Activated T-cell treated with anti-CD3 and anti-CD28 coated beads for 1 hour (primary cell): ENCODE measurements at places on chromosomes 3 and 15.

DNA sequence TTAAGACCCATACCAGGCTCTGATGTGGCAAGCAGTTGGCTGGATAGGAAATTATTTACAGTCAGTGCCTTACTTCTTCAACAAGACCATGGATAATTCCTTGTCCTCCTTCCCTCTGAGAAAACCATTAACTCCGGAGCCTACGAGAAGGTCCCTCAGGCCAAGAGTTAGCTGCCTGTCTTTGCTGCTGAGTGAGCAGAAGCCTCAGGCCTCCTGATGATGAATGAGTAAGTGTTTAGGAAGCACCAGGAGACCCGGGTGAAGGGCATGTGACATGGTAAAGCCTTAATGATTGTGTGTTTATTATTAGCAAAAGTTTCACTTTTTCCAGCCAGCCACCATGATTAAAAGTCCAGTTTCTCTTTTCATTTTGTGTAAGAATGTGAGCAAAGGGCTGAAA lies 174.9 kb upstream of the TOPAZ1 start:
- DNase-seq, result no peak

GRCh38 chr3:33377931-33378330 lies 62.3 kb downstream of the UBP1 start:
- DNase-seq, result no peak

DNA sequence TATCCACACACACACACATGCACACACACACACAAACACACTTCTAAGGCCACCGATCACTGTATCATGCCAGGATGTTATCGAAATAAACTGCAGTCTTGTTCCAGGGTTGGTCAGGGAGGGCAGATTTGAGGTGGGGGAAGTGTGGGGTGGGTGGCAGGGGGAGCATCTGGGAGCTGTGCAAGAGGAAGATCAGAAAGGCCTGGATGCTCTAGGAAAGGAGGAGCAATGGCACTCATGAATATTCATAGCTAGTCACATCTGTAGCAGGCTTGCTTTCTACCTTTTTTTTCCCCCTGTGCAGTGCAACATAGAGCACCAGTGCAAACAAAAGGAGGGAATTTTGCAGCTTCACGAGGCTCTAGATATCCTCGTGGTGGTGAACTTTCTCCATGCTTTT lies 84.9 kb downstream of the MEIS2 start:
- DNase-seq, result no peak

DNA sequence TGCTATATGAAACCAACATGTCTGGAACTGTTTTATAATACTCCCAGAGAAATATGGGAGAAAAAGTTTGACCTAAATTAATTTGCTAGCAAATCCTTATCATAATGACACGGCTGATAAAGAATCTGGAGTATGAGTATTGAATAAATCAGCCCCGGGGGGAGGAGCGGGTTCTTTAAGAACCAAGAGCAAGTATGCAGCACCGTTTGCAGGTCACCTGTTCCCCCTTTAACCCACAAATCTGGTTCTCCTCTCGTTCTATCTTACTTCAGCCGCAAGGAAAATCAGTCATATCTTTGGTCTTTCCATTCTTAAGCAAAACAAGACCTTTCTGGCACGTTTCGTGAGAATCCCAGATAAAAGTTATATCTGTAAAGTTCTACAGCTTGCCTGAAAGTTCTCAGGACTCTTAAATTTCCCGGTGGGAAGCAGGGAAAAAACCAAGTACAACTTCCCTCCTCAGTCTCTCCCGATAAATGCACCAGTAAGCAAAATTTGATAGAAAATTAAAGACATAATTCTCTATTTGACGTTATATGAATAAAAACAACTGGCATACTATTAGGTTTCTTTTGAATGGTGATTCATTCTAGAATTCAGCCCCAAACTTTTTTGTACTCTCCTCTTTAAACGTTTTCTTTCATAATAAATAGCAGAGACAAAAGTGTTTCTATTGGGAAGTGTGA lies 348.6 kb downstream of the ZBBX start:
- DNase-seq, result no peak

GRCh38 chr3:189053322-189053721 lies 118.4 kb upstream of the TPRG1 start:
- DNase-seq, result no peak

DNA sequence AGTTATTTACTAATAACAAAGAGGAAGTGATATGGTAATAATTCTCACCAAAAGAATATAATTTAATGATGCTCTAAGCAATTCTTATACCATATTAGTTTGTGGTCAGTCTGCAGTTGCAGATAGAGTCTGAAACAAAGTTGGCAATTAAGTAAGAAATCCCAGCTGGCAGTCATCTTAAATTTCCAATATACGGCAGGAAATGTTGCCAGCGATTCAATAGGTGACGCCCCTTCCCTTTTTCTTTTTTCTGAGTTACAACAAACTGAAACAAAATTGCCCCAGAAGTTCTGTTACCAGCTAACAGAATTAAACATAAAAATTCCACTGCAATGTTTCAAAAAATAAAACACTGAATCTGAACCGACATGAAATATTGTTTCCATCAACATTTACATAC lies 26.7 kb downstream of the LRRFIP2 start:
- DNase-seq, result no peak

DNA sequence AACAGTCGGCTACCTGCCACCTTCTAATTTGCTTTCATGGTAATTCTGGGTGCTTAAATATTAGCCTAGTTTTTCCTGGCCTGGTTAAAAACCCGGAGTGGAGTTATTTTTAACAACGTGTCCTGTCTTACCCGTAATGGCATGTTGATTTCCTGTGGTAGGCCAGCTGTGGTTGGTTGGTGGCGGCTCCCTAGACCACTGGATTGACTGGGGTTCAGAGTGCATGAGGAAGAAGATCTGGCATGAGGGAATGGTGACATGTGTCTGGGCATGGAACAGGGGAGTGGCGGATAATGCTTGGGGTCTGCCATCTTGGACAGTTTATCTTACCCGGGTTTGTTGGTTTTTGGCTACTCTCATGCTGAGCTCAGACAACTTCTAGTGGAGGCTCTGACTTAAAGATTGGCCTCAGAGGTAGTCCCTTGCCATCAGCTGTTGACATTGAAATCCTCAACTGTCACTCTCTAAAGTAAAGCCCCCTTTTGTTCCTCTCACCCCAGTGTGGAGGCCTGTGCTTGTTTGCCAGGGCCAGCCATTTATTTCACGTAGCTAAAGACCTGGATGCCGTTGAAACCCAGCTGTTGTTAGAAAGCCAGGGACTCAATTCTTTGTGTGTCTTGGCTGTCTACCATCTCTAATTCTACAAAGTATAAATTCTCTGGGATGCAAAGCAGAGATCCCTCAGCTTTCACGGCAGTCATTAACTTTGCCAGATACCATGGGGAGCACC lies 81.6 kb downstream of the DNASE1L3 start:
- no peak for DNase-seq

DNA sequence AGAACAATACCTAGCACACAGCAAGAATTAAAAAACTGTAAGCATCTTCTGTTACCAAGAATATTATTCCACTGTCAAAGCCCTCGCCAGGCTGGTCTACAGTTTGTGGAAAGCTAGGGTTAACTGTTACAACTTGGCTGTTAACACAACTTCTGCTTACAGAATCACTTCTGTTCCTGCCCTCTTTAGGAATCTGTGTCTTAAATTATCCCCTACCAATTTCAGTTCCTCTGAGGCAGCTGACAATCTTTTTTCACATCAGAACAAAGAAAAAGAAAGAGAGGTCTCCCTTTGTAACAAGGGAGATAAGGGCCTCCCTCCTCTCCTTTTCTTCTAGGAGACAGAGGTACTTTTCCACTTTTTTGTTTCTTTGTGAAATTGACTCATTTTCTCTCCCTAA lies 188.9 kb downstream of the FMN1 start:
- DNase-seq, result no peak

DNA sequence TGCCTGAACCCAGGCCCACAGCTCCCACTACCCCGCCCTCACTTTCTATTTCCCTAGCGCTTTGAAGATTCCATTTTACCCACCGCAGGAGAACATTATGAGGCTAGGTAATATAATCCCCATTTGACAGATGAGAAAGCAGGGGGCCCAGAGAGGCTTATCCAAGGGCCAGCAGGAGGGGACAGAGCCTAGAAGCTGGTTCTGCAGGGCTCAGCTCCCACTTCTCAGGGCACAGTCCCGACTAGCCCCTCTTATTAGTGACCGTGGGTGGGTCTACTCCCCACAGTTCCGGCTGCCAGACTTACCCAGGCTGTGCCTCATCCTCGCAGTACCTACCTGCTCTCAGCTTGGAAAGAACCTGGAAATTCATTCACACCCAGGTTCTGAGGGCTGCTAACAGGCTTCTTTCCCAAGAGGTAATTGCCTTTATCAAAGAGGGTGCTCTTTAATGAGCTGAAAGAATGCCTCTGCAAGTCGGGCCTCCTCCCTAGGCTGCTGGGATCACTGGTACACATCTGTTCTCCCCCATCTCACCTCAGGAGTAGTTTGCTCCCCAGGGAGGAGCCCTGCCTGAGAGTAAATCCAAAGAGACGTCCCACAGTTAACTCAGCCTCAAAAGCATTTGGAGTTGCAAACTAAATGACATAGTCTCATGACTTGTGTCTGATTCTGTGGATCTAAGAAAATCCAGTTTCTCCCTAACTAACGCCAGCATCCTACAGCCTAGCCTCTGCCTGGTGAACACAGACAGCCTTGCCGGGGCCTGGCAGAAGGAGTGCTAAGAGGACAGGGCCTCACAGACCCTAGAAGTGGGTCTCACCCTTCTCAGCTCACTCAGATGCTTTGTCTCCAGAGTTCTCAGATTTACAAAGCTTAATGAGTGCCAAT lies 125.0 kb downstream of the CHSY1 start:
- DNase-seq, result no peak

GRCh38 chr3:21543380-21544075 lies 207.5 kb downstream of the ZNF385D start:
- no peak for DNase-seq

DNA sequence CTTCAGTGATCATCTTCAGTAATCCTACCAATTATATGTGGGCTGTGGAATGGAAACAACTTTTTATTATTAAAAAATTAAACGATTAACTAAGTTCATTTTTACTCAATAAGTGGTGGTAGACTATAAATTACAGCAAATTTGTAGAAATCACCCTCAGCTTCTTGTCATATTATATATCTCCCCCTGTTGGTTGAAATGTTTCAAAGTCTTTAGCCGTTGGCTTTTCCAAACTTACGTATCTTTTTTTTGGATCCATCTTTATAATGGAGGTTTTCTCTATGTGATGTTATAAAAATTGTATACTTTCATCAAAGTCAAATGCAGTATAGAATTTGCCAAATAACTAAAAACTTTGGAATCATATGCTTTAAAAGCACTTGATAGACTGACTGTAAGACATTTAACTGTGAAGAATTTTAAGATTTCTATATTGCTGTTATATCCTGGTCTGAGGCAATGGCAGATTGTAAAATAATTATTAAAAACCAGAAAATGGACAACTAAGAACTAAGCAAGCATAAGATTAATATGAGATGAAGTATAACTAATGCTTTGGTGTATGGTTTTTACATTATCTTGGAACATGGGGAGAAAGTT lies 44.7 kb downstream of the ATP11B start:
- DNase-seq, result no peak

- no peak for DNase-seq
These were observed 803.1 kb downstream of the IGSF11 start for GRCh38 chr3:118231578-118231977.

DNA sequence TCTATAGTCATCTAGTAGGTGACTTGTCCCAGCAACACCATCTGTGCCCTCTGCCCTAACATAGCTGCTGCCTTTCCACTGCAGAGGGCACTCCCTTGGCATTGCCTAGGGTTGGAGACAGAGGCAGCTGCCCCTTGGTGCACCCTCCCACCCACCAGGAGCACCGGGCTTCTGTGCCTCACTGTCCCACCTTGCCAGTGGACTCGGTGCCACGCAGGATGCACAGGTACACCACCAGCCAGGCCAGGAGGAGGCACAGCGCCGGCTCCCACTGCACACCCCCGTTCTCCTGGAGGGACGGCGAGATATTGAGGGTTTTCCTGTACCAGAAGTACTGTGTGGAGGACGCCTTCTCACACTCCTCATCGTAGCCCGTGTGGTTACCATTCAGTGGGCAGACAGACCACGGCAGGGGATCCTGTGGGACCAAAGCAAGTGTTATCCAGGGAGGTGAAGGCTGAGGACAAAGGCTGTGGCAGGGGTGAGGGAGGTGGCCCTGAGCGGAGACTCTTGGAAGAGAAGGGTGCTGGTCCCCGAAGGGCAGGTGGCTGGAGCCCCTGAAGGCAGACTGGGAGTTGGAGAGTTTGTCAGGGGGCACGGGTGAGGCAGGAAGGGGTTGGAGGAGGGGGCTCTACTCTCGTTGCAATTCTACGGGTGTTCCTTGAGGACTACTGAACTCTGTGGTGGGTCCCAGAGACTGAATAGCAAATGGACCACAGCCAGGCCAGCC lies 20.6 kb downstream of the SLC6A20 start:
- no peak for DNase-seq

GRCh38 chr3:34013818-34014570 lies 215.6 kb downstream of the PDCD6IP start:
- DNase-seq, result no peak

GRCh38 chr3:128879991-128880390 lies 571 bp downstream of the ACAD9 start:
- DNase-seq, result no peak

- no peak for DNase-seq
These were observed 29.3 kb downstream of the NFKBIZ start for GRCh38 chr3:101878589-101878988.

GRCh38 chr3:14920536-14920935 lies 26.8 kb upstream of the NR2C2 start:
- DNase-seq, result no peak

DNA sequence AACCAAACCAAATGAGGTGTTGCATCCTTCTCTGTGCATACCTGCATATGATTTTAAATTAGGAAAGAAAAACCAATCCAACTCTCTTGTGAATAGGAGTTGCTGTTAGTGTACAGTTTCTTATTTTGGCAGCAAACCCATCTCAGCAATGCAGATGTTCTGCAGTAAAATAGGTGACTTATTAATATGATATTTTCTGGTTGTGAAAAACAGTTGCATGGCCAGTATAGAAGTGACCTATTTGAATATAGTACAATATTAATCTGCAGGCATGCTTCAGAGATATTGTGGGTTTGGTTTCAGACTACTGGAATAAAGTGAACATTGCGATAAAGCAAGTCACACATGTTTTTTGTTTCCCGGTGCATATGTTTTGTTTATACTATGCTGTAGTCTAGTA lies 42.2 kb downstream of the AKAP13 start:
- DNase-seq, result no peak
